ENCODE measurements at places on chromosomes 12 and 14. TPM values are rescaled to one million over a fixed set of nuclear protein-coding genes. Genes with fewer than 3 reads are reported as not detected.

Gene GLIPR1L2
- total RNA-seq = 0.18 TPM

Gene MYL2
- total RNA-seq = not detected

Gene NDUFA9
- total RNA-seq = 65.7 TPM

Gene SLC38A1
- 32.9 TPM for total RNA-seq

Gene WNT5B
- 62.4 TPM for total RNA-seq

Gene CIROP
- not detected for total RNA-seq

Gene TPH2
- total RNA-seq = not detected

Gene CLEC6A
- not detected for total RNA-seq

Gene BRMS1L
- total RNA-seq = 1.7 TPM

Gene KCNC2
- not detected for total RNA-seq

Gene CCDC38
- not detected for total RNA-seq

Gene FIGNL2
- total RNA-seq = not detected

Gene HOXC11
- 1.2 TPM for total RNA-seq

Gene TCL1B
- total RNA-seq = not detected

Gene GPR162
- total RNA-seq = 3.2 TPM

Gene KRT78
- total RNA-seq = not detected

Gene INHBC
- not detected for total RNA-seq

Gene PRPH
- total RNA-seq = not detected

Gene NPAS3
- total RNA-seq = 0.71 TPM

Gene AMDHD1
- total RNA-seq = not detected

Gene MEG3
- total RNA-seq = 53.3 TPM

Gene SPTB
- total RNA-seq = under 0.01 TPM

Gene AICDA
- not detected for total RNA-seq

Gene FMNL3
- 18.2 TPM for total RNA-seq

Gene KLHL33
- total RNA-seq = 0.35 TPM

Measured in myometrial cell (primary cell).